CD4-positive, alpha-beta T cell treated with Interleukin-17A for 1 hour (primary cell): ENCODE measurements at places on chromosomes 1 and 21.
A peak's percentile ranks its signal among the peaks of the same experiment; 100 is the strongest.

- DNase-seq: no peak
Measured at GRCh38 chr1:209650454-209650853, 1.8 kb downstream of the LAMB3 start.

- no peak for DNase-seq
Measured at GRCh38 chr1:241997401-241997998, 1.4 kb downstream of the MAP1LC3C start.

DNA sequence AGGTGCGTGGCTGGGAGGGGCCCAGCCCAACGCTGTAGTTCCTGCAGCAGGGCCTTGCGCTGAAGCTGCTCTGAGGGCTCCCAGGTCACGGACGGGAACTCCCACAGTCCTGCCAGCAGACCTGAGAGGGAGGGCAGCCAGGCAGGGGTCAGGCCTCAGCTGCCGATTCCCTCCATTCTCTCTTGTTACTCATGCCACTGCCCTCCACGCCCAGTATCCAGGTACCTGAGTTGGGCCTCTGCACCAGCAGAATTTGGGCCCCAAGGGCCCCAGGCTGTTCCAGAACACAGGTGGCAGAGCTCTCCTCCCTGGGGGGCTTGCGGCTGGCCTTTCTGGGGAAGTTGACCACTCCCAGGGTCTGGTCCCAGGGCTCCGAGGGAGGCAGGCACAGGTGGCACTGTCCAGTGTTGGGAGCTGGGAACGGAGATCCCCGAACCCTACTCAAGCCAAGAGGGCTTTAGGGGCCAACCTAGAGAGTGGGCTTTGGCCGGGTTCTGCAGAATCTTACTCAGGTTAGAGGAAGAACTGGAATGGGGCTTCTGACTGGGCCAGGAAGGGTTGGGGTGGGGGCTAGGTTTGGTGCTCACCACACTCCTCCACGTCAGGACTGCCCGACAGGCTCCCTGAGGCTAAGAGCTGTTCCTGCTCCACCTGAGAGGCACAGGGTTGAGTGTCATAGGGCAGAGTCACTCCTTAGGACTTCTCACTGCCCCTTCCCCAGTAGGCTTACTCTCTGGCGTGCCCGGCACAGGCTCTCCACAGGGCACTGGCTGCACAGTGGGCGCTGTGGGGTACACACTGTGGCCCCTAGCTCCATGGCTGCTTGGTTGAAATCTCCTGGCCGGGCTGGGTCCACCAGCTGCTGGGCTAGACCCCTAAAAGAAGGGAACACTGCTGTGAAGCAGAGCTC lies 5.0 kb downstream of the HPDL start:
- no peak for DNase-seq

- DNase-seq: no peak
Measured at GRCh38 chr1:233638513-233638912, 24.6 kb downstream of the KCNK1 start.

- DNase-seq: peak; percentile 58
Measured at GRCh38 chr1:8510041-8510823, 192.3 kb downstream of the SLC45A1 start.

- DNase-seq: no peak
Measured at GRCh38 chr1:10186331-10187025, 23.9 kb upstream of the KIF1B start.

- no peak for DNase-seq
Measured at GRCh38 chr1:154379301-154379700, 25.8 kb upstream of the IL6R start.

DNA sequence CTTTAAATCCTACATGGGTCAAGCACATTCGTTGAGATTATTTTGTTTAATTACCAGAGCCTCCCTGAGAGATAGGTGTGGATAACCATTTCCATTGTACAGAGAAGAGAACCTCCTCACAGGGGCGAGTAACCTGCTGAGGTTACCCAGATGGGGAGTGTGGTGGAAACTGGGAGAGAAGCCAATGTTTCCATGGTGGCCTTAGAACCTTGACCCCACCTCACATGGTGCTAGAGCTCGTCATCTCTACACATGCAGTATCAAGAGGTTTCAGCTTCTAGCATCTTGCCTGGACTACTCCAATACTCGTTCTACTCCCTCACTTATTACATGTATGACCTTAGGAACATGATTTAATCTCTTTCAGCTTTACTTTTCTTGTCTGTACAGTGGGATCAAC lies 4.8 kb downstream of the REG4 start:
- DNase-seq: no peak
